ENCODE measurements at places on chromosomes 11 and 22. TPM values are rescaled to one million over a fixed set of nuclear protein-coding genes. Genes with fewer than 3 reads are reported as not detected.

ZBTB16 gene
- total RNA-seq, result 10.6 TPM

CHRDL2 gene
- not detected for total RNA-seq

AIFM3 gene
- not detected for total RNA-seq

TCN2 gene
- total RNA-seq, result 1.6 TPM

OR51F2 gene
- not detected for total RNA-seq

RAB38 gene
- total RNA-seq, result 1.9 TPM

APOL3 gene
- total RNA-seq, result 99.3 TPM

CBLIF gene
- total RNA-seq, result not detected

ADAMTS15 gene
- not detected for total RNA-seq

CPSF7 gene
- 98.1 TPM for total RNA-seq

TMPRSS13 gene
- 0.61 TPM for total RNA-seq

ESAM gene
- 0.84 TPM for total RNA-seq

Measured in activated T-helper 17 cell treated with anti-CD3 and anti-CD28 coated beads, Interleukin-2, amount 50 U/mL, for 72 hours (primary cell).